Effector memory CD4-positive, alpha-beta T cell (primary cell): ENCODE measurements at places on chromosomes 3 and 15.

DNA sequence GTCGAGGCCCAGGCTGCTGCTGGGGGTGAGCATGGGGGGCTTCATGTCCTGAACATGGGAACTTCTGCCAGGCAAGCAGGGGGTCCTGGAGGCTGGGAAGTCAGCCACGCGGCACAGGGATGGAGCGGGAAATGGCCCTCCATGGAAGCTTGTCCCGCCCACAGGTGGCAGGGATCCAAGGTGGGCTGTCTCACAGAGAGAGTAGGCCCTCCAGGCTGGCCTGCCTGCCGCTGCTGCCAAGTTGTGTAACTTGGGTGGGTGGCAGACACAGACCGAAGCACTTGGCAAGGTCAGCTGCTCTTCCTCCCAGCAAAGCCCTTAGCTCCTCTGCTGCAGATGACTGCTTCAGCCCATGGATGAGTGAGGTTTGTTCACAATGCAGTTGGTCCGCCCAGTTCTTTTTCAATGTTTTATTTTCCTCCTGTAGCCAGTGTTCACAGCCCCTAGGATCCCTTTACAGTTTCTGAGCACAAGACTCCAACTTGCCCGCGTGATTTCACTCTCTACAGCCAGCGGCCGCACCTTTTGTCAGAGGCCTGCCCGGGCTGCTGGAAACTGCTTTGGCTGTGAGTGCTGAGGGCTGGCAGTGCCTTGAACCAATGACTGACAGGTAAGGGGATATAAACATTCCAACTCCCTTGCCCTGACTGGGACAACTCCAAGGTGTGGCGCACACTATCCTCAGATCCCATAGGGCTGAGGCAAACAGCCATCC, 26.7 kb downstream of the HCN4 start:
- DNase-seq = no peak

- DNase-seq = no peak
Measured at GRCh38 chr15:60115579-60116380, 111.7 kb downstream of the FOXB1 start.

DNA sequence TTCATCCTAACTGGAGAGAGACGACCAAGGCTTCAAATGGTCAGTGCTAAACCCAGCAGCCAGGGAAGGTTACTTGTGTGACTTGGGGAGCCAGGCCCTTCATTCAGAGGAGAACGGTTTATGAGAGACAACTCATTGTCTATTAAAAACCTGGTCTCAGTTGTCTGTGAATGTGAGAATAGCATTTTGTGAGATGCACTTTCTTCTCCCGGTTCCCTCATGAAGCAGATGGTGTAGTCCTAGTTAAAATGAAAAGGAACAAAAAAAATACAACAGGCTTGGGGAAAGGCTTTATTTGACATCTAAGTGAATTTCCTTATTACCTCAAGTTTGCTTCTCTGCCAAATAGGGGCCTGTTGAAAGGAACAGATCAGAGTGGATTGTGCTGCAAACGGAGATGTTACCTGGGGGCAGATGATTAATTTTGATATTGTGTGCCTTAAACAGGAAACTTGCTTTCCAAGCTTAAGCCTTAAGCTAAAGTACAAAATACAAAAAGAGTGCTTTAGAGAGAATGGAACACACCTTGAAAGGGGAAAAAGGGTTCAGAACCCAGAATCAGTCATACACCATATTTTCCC, 202.7 kb upstream of the BHLHE40 start:
- DNase-seq = no peak

GRCh38 chr3:14784087-14784681, 34.6 kb upstream of the FGD5 start:
- DNase-seq = no peak

DNA sequence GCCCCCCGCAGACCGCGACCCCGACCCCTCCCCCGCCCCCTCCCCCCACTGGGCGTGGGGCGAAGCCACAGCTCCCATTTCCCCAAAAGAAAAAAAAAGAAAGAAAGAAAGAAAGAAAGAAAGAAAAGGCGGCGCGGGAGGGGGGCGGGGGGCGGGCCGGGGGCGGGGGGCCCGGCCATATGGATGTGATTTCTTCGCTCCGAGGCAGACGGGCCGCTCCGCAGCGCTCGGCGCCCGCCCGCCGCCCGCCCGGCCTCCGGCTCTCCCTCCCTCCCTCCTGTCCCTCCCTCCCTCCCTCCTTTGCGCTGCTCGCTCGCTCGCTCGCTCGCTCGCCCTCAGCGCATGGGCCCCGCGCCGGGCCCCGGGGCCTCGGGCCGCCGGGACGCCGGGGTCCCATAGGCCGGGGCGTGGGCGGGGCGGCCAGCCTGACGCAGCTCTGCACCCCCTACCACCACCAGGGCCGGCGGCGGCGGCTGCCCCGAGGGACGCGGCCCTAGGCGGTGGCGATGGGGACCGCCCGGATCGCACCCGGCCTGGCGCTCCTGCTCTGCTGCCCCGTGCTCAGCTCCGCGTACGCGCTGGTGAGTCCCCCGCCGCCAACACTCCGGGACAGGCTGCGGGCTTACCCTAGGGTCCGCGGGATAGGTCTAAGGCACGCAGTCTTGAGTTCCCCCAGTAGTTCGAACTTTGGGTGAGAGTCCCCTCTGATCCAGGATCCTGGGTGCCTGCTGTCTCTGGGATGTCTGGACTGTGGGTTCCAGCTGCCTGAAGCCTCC, 5.7 kb downstream of the PTH1R start:
- no peak for DNase-seq

DNA sequence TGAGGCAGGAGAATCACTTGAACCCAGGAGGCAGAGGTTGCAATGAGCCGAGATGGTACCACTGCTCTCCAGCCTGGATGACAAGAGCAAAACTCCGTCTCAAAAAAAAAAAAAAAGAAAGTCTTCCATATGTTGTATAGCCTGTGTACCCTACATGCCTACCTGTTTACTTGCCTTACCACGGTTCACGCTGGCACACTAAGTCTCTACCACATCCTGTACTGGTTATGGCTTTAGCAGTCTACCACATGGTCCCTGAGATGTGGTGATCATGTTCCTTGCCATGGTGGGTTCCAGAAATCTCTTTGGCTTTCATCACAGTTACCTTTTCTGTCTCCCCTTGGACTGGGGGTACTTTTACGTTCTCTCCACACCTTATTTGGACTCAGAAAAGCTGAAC, 63.8 kb upstream of the TBC1D5 start:
- no peak for DNase-seq

- no peak for DNase-seq
Measured at GRCh38 chr15:68428431-68428940, 3.5 kb downstream of the ITGA11 start.

- DNase-seq = no peak
Measured at GRCh38 chr3:58536501-58537411, at the start of gene ACOX2. Gene ACOX2, minus strand, starts transcription at chr3:58537190. Its CDS starts 2,084 bp downstream, at chr3:58535106.

- DNase-seq = no peak
Measured at GRCh38 chr3:107416886-107417285, 39.6 kb downstream of the CCDC54 start.

GRCh38 chr3:171350364-171350763, 109.8 kb downstream of the TNIK start:
- no peak for DNase-seq

DNA sequence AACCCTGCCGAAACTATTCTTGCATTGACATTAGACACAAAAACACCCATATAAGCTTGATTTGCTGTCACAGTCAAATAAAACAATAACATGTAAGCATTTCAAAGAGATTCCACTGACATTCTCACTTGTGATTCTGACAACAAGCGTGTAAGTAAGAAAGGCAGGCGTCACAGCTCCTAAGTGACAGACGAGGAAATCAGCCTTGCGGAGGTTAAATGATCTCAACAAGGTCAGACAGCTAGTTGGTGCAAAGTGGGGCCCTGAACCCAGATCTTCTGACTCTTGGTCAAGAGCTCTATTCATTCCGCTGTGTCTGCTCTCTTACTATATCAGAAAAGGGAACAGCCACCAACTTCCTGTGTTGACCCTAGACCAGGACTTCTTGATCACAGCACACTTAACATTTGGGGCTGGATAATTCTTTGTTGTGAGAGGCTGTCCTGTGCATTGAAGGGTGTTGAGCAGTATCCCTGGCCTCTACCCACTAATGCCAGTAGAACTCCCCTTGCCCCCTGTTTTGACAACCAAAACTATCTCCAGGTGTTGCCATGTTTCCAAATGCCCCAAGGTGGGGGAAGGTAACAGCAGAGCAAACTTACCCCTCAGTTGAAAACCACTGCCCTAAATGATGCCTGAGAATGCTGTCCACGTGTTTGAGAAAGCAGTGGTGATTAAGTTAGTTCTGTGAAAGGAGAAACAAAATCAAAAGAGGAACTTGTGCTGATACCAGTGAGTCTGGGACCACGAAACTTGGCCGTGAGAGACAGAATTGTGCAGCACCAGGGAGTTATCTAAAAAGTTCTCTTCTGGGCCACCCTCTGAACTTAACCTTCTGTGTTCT, 86.1 kb downstream of the LIPC start:
- no peak for DNase-seq

GRCh38 chr3:196486263-196486662, 17.3 kb downstream of the RNF168 start:
- DNase-seq = no peak

DNA sequence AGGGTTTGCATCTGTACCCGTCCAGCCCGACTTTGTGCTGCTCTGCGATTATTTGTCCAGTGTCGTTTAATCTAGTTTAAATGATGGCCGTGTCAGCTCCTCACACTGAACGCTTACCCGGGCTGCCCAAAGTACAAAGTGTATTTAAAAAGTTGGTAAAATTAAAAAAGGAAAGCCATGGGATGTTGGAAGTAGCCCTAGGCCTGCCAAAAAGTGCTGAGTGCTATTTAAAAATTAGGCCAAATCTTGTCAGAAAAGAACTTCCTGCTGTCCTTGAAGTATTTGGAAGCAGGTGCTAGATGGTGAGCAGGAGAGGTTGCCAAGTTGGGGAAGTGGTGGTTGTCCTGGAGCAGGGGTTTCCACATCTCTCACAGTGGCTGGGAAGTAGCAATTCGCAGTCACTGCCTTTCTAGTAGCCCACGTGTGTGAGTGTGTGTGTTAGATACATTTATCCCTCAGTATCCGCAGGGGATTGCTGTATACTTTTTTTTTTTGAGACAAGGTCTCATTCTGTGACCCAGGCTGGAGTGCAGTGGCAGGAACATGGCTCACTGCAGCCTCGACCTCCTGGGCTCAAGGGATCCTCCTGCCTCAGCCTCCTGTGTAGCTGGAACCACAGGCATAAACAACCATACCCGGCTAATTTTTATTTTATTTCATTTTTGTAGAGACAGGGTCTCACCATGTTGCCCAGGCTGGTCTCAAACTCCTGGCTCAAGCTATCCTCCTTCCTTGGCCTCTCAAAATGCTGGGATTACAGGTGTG, 664 bp downstream of the PPCDC start:
- DNase-seq = no peak

GRCh38 chr3:99895703-99896441, 78.2 kb downstream of the CMSS1 start:
- no peak for DNase-seq
